CD14-positive monocyte (primary cell): ENCODE measurements at places on chromosomes 12 and 14.

GRCh38 chr14:54529811-54530210 is 20.1 kb downstream of the CGRRF1 start:
- DNase-seq: no peak

DNA sequence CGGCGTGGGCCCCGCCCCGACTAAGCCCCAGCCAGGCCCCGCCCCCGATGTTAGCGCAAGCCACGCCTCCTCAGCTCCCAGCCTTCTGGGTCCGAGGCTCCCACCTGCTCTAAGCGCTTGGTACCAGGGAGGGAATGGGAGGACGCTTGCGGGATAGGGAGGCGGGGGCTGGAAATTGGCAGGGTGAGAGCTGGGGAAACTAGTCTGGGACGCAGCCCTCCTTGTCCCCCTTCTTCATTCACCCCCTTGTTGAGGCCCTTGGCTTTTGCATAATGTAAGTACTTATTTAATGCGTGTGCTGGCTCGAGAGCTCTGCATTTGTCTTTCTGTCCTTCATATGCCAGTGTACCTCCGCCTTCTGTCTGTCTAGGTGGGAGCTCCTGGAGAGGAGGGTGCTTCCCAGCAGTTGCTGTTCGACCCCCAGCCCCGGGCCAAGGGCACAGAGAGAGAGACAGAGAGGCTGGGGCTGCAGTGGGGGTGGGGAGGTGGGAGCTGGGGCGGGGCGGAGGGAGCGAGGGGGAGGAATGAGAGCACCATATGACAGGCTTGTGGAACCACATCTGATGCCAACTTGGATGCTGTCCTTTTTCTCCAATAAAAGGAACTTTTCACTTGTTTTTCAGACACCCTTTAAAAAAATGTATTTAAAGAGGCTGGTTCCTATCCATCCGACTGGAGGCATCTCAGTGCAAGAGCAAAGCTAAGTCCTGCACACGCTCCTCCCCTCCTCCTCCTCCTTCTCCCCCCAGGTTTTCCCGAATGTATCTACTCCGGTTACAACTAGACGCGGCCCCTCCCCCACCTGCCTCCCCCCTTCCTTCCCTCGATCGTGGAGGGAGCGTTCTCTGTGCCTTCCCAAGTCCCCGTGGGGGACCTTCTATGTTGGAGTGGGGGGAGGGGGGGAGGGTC is 25.6 kb upstream of the MAP1LC3B2 start:
- peak; percentile 65 for DNase-seq

- no peak for DNase-seq
Measured at GRCh38 chr14:98415766-98416165, 856.2 kb downstream of the BCL11B start.

GRCh38 chr12:56153678-56154065 is 1.3 kb downstream of the MYL6B start:
- DNase-seq: no peak

- DNase-seq: peak; percentile 54
Measured at GRCh38 chr12:38586789-38587188, 270.2 kb downstream of the ALG10B start.

- no peak for DNase-seq
Measured at GRCh38 chr12:58819345-58819744, 101.0 kb downstream of the LRIG3 start.

DNA sequence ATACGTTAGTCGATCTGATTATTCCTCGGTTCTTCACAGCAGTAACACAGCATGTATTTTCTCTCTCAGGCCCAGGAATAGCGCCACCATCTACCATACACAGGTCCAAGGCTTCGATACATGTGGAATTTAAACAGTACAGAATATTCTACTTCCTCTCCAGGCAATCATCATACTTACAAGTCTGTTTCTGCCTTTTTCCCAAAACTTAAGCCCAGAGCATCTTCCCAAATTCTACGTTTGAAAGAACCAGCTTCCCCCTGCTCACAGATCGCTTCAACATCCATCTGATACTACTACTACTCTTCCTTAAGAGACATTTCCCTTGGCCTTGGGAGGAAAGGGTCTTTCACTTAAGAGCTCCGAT is 626 bp downstream of the TXNDC16 start:
- DNase-seq: no peak

- DNase-seq: peak; percentile 1
Measured at GRCh38 chr12:13362260-13362841, 165.8 kb downstream of the EMP1 start.
